Activated T-cell treated with anti-CD3 and anti-CD28 coated beads, Interleukin-2, amount 50 U/mL, for 4 hours (primary cell): ENCODE measurements at places on chromosomes 12 and 14.

GRCh38 chr14:40464531-40464930 is 1032.3 kb upstream of the FBXO33 start:
- no peak for DNase-seq

DNA sequence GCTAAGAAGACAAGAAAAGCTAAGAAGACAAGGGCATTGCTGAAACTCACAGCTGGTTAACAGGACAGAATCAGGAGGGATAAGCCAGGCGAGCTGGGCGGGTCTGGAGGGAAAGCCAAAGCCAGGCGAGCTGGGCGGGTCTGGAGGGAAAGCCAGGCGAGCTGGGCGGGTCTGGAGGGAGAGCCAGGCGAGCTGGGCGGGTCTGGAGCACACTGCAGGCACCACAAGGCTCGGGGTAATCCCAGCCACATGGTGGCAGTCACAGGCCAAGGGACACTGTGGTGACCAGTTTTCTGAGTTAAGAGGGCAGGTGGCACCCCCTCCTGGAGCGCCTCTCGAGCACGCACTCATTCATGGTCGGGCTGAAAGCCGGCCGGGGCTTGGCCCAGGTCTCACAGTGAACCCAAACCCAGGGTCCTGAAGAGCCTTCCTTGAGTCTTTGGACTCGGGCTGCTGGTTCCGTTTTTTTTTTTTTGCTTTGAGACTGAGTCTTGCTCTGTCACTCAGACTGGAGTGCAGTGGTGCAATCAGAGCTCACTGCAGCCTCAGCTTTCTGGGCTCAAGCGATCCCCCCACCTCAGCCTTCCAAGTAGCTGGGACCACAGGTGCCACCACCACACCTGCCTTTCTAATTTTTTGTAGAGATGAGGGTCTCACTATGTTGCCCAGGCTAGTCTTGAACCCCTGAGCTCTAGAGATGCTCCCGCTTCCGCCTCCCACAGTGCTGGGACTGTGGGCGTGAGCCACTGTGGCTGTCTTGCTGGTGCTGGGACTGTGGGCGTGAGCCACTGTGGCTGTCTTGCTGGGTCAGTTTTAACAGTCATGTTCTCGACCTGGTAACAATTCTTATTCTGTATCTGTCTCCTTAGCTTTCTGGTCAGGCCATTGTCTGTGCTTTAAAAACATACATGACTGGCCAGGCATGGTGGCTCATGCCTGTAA is 40.2 kb downstream of the HSP90AA1 start:
- no peak for DNase-seq

DNA sequence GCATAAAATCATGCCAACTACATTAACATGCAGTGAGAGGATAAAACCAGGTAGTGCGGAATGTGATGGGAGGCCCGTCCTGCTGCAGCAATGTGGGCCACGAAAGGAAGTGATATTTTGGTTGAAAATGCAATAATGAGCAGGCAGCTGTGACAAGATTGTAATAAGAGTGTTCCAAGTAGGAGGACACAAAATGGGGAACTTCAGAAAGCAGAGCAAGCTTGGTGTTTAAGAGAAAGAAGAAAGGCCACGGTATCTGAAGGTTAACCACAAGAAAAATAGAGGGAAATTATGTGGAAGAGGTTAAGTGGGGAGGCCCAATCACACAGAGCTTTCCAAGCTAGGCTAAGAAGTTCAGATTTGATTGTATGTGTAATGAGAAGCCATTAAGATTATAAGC is 34.3 kb downstream of the OVCH1 start:
- no peak for DNase-seq

- DNase-seq = no peak
These were observed 34.9 kb downstream of the GPHB5 start for GRCh38 chr14:63283884-63284248.

GRCh38 chr12:26247873-26248272 is 52.5 kb downstream of the SSPN start:
- DNase-seq = no peak
